ENCODE measurements at places on chromosomes 5 and 9. TPM values are rescaled to one million over a fixed set of nuclear protein-coding genes. Genes with fewer than 3 reads are reported as not detected.

Gene PSMB7
- total RNA-seq, result 159 TPM

Gene ENDOG
- 75.3 TPM for total RNA-seq

Gene SLC1A3
- total RNA-seq, result 144 TPM

Gene SMIM33
- not detected for total RNA-seq

Gene ARL14EPL
- not detected for total RNA-seq

DNA sequence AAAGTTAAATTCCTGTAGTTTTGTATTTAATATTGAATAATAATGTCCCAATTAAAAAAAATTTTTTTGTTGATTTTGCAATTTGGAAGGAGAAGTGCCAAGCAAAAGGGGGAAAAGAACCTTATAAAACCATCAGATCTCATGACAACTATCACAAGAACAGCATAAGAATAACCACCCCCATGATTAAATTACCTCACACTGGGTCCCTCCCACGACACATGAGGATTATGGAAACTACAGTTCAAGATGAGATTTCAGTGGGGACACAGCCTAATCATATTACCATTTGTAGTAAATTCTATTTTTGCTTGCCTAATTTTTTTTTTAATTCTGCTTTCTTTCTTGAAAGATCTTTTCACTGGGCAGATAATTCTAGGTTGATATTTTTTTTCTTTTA lies 33.4 kb upstream of the FCHO2 start:
- H3K4me1 ChIP-seq, result no peaks in the 10 kb centered on the region
- H3K27me3 ChIP-seq, result no peaks in the 10 kb centered on the region
- no peak overlapping the region for H3K4me3 ChIP-seq
- no peaks in the 10 kb centered on the region for H3K36me3 ChIP-seq

DNA sequence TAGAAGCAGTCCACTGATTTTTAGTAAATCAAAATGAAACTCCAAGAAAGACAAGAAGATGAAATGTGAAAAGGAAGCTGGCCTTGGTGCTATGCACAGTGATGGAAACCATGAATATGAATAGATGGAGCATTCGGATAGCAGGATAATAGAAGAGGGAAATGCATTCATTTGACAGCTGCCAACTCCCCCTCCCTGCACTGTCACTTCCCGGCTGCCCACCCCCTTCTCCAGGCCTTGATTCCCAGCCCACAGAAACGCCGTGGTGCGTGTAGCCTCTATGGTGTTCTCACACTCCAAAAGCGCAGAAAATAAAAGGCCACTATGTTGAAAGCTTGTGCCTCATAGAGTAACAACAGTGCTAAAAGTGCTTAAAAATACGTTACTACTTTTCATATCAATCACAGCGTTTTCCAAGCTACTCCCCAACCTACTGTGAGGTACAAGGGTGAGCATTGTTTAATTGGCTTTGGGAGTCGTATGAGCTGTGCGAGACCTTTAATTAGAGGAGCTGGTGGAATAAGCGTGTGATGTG lies 26.1 kb upstream of the IFNK start:
- no peak overlapping the region for H3K27ac ChIP-seq
- H3K27me3 ChIP-seq, result no peaks in the 10 kb centered on the region
- no peak overlapping the region for H3K4me3 ChIP-seq
- no peaks in the 10 kb centered on the region for H3K36me3 ChIP-seq

- H3K4me1 ChIP-seq, result peaks cover 19% of the 10 kb centered on the region
- no peak overlapping the region for H3K4me3 ChIP-seq
- no peaks in the 10 kb centered on the region for H3K27me3 ChIP-seq
- DNase-seq, result no peak
- H3K36me3 ChIP-seq, result no peaks in the 10 kb centered on the region
- H3K27ac ChIP-seq, result no peak overlapping the region
These were observed 406.0 kb upstream of the GRIA1 start for GRCh38 chr5:153084511-153084910.

GRCh38 chr5:67475489-67475888 lies 278.9 kb upstream of the CD180 start:
- no peak overlapping the region for H3K4me3 ChIP-seq
- no peak for DNase-seq
- H3K27ac ChIP-seq, result no peak overlapping the region
- H3K4me1 ChIP-seq, result no peaks in the 10 kb centered on the region

GRCh38 chr9:114177423-114178064 lies 22.2 kb downstream of the COL27A1 start:
- no peaks in the 10 kb centered on the region for H3K36me3 ChIP-seq
- H3K27ac ChIP-seq, result peak overlapping the region; percentile 82
- DNase-seq, result no peak
- peaks cover 96% of the 10 kb centered on the region for H3K4me1 ChIP-seq

DNA sequence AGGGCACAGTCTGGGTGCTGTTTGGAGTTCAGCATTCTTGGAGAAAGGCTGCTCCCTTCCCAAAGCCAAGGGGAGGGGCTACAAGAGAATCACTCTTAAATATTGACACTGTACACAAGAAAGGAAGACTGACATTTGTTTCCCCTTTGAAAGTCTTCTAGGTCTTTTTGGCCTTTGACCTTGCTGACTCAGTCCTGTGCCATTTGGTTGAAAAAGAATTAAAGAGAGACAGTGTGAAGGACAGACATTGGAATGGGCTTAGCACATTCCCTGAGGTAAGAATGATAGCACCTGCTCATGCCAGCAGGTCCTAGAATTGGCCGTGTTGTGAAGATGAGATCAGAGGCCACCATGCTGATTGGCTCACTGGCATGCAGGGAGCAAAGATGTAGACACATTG lies 271.4 kb upstream of the ZNF608 start:
- no peaks in the 10 kb centered on the region for H3K27me3 ChIP-seq
- no peaks in the 10 kb centered on the region for H3K36me3 ChIP-seq
- H3K4me3 ChIP-seq, result no peak overlapping the region
- DNase-seq, result no peak
- no peaks in the 10 kb centered on the region for H3K4me1 ChIP-seq
- H3K27ac ChIP-seq, result no peak overlapping the region

- peak within 1 kb of the TSS; percentile 92 for H3K27ac ChIP-seq
- no peaks in the 10 kb centered on the region for H3K27me3 ChIP-seq
These were observed at the start of gene DPP7 for GRCh38 chr9:137114613-137115393. TSS of gene DPP7 (minus strand) at chr9:137114733. CDS start at chr9:137114713, 20 bp downstream.

DNA sequence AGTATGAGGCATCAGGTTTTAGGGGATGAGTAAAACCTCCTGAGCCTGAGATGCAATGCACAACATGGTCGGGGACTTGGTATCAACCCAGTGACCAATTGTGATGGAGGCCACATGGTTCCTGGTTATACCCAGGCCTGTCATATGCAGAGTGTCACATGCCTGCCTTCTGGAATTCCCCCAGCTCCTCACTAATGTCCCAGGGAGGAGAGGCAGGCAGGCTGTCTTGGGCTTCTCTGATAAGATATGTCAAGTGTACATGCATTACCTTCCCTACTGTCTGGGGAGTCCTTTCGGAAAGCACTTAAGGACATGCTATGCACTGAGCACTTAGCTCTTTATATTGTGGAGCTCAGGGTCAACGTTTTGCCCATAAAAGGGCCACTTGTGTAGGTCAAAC lies 14.2 kb upstream of the PALM2AKAP2 start:
- no peak overlapping the region for H3K27ac ChIP-seq
- no peaks in the 10 kb centered on the region for H3K36me3 ChIP-seq
- DNase-seq, result no peak
- peaks cover 23% of the 10 kb centered on the region for H3K4me1 ChIP-seq
- no peaks in the 10 kb centered on the region for H3K27me3 ChIP-seq

DNA sequence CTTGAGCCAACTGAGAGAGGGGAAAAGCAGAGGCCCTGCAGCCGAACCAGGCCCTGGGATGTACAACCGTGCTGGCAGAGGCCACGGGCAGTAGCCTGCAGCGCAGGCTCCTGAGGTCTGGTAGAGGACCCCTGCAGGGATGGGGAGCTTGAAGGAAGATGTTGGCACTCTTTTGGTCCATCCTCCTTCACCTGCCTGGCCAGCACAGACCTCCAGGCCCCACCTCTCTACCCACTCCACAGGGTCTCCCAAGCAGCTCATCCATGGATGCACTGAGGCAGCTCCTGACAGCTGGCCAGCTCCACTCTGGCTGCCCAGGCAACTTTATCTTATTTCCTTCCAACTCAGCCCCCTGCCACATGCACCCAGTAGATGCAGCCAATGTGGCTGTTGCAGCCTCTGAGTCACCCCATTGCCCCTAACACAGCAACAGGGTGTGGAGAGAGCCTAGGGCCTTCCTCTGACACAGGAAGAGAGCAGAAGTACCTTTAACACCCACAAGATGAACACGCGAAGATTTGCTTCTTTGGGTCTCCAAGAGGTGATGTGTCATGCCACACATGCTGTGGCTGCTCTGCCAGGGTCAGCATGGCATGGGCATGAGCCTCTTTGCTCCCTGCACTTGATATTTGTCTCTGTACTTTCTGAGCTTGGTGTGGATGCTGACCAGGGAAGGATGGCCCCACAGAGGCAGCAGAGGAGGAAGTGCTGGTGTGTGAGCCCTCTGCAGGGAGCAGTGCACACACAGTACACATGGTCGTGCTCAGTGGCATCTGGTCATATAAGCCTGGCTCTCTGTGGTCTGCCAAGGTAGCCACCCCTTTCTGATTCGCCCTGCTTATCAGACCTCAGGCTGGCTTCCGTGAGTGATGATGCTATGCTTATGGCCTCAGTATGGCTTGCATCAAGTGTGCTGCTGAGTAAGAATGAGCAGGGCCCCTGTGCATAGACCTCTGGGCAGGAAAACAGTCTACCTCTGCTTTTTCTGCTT lies 117.2 kb downstream of the NRG2 start:
- no peak overlapping the region for H3K4me3 ChIP-seq
- H3K36me3 ChIP-seq, result no peaks in the 10 kb centered on the region
- no peaks in the 10 kb centered on the region for H3K4me1 ChIP-seq
- no peak for DNase-seq
- no peak overlapping the region for H3K27ac ChIP-seq
- no peaks in the 10 kb centered on the region for H3K27me3 ChIP-seq

DNA sequence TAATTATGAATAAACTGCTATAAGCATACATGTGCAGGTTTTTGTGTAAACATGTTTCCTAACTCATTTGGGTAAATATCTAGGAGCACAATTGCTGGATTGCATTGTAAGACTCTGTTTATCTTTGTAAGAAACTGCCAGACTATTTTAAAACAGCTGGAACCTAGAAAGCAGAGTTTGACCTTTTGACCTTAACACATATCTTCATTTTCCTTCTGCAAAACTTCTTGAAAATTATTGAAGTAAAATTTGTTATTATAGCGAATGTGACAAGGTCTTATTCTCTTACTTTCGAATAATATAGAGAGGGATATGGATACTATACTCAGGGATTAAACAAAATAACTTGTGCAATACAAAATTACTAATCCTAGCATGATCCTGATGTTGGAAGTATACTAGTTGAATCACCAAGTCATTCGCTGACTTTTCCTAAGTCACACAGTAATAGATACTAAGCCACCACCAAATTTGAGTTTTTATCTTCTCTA lies 3.2 kb upstream of the ANXA1 start:
- DNase-seq, result no peak
- peak overlapping the region; percentile 63 for H3K27ac ChIP-seq

- DNase-seq, result peak; percentile 18
- H3K4me3 ChIP-seq, result no peak overlapping the region
- H3K27me3 ChIP-seq, result no peaks in the 10 kb centered on the region
- H3K4me1 ChIP-seq, result peaks cover 11% of the 10 kb centered on the region
- no peak overlapping the region for H3K27ac ChIP-seq
- H3K36me3 ChIP-seq, result no peaks in the 10 kb centered on the region
These were observed 328.6 kb downstream of the ENC1 start for GRCh38 chr5:74311961-74312360.

GRCh38 chr5:80479713-80480112 lies 8.2 kb upstream of the FAM151B start:
- H3K27me3 ChIP-seq, result no peaks in the 10 kb centered on the region
- peaks cover 25% of the 10 kb centered on the region for H3K36me3 ChIP-seq
- H3K4me3 ChIP-seq, result no peak overlapping the region
- no peak for DNase-seq
- H3K27ac ChIP-seq, result no peak overlapping the region
- H3K4me1 ChIP-seq, result no peaks in the 10 kb centered on the region

DNA sequence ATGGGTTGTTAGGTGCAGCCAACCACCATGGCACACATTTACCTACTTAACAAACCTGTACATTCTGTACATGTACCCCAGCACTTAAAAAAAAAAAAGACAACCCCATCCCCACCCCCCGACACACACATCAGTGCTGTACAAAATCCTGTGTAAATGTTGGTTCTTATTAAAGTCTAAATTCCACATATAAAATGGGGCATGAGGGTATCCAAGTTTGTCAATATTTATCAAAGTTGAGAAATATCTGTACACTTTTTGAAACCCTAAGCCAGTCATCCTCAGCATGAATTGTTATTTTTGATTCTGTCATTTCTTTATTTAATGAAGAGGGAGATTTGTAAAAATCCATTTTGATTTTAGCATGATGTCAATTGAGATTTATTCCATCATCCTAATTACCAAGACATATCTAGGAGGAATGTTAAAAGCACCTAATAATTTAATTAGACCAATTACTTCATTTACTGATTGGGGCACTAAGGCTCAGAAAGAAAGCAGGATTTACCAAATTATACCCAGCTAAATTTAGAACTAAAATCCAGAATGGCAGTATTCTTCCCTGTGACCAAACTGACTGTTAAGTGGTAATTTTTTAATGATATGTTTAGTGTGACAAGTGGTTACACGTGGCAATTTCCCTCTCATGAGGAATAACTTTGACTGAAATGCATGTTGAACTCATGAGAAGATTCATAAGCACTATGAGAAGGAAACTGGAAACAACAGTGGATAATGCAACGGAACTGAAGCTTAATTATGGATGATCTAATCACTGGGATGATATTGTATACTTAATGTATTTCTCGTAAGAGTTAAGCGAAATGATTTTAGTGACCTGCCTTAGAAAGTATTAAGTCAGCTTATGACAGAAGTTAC lies 195.9 kb downstream of the SGCD start:
- no peaks in the 10 kb centered on the region for H3K27me3 ChIP-seq
- no peaks in the 10 kb centered on the region for H3K36me3 ChIP-seq

- peaks cover 5% of the 10 kb centered on the region for H3K27me3 ChIP-seq
- peaks cover 15% of the 10 kb centered on the region for H3K4me1 ChIP-seq
- no peak for DNase-seq
- H3K4me3 ChIP-seq, result no peak overlapping the region
- no peaks in the 10 kb centered on the region for H3K36me3 ChIP-seq
- no peak overlapping the region for H3K27ac ChIP-seq
These were observed 134.9 kb downstream of the SLIT3 start for GRCh38 chr5:169166078-169166477.
